ENCODE measurements at places on chromosomes 2 and 18.

GRCh38 chr2:223513771-223514455 lies 88.2 kb downstream of the SCG2 start:
- DNase-seq: no peak

GRCh38 chr2:230459216-230459615 lies 43.2 kb downstream of the SP100 start:
- DNase-seq: no peak

DNA sequence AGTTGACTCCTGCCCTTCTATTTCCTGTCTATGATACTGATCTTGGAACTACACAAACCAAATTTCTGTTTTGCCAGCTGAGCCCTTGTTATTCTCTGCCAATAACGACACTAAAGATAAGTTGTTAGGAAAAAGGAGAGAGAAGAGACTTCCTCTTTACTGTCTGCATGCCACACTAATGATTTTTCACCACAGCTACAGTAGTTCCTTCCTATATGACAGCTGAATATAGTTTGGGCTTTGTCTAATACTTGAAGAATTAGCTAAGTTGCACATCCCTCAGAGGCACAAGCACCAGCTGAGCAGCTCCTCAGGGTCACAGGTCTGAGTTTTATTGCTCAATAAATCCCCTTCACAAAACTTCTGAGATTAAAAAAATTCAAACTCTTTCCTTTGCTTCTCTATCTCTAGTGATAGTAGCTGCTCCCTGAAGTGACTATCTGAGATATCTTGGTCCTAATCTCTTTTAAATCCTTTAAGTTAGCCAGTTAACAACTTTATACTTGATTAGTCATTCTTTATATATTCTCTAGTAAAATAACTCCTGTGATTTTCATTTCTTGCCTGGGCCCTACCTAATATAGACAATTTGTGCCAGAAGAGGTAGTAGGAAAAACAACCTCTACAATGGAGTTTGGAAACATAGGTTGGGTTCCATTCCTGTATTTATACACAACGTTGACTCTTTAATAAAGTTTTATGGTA lies 253.0 kb upstream of the CNTNAP5 start:
- DNase-seq: no peak

DNA sequence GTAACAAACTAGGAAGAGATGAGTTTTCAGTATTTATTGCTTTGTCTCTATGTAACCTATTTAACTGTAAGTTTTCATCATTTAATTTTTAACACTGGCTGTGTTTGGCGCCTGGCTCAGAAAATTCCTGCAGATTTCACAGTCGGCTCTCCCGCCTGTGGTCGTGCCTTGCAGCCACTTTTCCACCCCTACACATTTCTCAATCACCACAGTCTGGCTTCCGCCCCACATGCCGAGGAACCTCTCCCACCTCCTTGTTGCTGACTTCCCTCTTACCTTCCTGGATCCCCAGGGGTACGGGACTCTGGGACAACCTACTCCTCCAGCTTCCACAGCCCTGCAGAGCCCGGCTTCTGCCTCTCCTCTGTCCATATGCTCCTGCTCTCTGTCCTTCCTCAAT lies 41.6 kb upstream of the MGAT4A start:
- DNase-seq: no peak

GRCh38 chr2:236889791-236890704 lies 195.6 kb upstream of the COPS8 start:
- no peak for DNase-seq

DNA sequence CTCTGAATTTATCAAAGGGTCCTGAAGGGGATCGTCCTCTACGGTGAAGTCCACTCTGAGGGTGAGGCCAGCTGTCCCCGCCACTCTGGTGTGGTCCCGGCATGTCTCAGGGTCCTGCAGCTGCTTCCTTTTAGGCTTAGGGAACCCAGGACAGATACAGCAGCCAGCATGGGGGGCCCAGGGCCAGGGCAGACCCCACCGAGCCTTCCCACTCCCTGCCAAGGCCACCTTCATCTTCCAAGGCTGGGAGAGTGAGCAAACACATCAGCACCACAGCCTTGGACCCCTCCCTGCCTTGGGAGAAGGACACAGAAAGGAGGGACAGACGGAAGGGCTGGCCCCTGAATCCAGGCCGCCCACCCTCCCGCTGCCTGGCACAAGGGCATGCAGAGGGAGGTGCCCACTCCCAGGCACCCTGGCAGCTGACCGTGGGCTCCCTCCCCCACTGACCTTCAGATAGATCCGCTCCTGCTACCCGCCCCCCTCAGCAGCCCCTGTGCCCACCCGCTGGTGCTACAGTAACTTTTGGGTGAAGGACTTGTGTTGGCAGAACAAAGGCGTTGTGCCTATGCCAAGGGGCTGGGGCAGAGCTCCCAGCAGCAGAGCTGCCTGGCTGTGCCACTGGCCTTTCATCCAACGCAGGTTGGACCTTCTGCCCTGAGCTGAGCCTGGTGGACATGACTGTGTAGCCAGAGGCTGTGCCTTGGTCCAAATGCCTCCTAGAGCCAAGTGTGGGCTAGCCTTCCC lies 7.6 kb downstream of the CYP26B1 start:
- no peak for DNase-seq

- DNase-seq: no peak
Observed at GRCh38 chr2:71751590-71751989, 298.2 kb downstream of the DYSF start.

GRCh38 chr18:10131460-10132395 lies 217.9 kb downstream of the VAPA start:
- no peak for DNase-seq

DNA sequence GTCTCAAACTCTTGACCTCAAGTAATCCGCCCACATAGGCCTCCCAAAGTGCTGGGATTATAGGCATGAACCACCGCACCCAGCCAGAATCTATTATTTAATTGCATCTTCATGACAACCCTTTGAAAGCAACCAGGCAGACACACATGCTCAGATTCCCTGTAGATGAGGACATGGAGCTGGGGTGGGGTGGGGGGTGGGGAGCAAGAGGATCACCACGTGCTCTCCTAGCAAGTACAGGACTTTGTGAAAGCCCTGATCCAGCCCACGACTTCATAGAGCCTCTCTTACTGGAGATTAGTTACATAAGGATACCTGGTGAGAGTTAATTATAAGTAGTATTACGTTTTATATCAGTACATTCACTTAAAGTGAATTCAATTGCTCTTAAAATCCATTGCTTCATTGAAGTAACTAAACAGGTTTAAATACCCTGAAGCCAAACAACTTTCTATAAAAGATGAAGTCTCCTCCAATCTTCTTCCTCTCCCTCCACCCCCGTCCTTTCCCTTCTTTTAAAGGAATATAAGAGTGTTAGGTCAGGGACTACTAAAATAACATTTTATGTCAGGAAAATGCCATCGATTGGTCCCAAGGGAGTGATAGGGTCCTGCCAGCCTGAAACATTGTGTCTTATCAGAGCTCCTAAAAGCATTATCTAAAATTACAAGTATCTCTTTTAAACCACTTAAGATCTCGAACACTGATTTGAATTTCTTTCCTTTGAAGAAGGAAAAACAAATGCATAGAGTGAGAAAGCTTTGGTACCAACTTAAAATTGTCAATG lies 123.9 kb downstream of the EPHA4 start:
- no peak for DNase-seq

DNA sequence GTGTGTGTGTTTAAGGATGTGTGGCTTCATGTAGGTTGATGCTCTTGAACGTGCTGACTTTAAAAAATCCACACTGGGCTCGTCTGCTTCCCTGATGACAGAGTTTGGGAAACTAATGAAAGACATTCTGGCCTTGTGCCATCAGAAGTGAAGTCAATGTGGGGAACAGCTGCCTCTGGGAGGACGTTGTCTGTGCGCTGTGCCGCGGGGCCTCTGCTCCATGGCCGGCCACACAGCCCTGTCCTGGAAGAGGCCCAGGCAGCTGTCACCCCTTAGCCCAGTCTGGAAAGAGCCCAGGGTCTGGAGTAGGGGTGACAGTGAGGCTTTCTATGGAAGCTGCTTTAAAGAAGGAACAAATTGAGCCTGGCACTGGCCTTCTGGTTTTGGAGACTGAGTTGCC lies 155.8 kb downstream of the SH3RF3 start:
- DNase-seq: no peak

DNA sequence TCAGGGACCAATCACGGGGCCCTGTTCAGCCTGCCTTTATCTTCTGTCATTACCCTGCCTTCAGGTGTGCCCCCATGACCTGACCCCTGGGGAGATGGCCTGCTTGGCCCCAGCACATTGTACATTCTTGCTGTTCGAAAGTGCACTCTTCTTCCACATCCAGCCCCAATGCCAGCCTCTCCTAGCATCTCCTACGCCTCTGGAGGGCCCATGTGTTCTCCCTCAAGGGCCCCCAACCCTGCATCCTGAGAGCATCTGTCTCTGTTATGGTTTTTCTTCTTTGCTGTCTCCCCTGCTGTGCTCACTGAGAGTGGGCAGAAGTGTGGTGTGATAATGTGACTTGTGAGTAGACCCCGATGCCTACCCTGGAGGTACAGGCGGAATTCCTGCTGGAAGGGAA lies 41.5 kb upstream of the OTOS start:
- no peak for DNase-seq

GRCh38 chr18:62187543-62188510 lies 772 bp downstream of the RELCH start:
- DNase-seq: no peak

GRCh38 chr2:111705711-111706336 lies 178.2 kb downstream of the ANAPC1 start:
- peak; percentile 57 for DNase-seq

- DNase-seq: no peak
Observed at GRCh38 chr2:31384351-31384750, 30.2 kb downstream of the XDH start.
